Stimulated activated CD4-positive, alpha-beta T cell treated with anti-CD3 and anti-CD28 coated beads, Interleukin-4, amount 100 ng/mL, for 1 hour (primary cell): ENCODE measurements at places on chromosomes 12 and 14.

DNA sequence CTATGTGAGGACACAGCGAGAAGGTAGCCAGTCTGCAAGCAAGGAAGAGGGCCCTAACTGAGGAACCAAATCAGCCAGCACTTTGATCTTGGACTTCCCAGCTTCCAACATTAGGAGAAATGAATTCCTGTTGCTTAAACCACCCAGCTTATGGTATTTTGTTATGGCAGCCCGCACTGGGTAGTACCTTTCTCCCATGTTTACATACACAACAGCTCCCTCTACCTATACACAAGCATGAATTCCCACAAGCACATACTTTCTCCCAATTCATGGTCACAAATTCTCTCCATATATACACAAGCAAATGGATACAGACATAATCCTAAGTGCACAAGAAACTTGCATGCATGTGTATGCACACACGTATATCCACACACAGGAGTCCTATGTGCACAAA is 7.4 kb downstream of the ITGB7 start:
- DNase-seq = no peak

GRCh38 chr14:38207736-38208617 is at the start of gene SSTR1:
Gene SSTR1 (plus strand): TSS chr14:38207904. CDS start chr14:38209390, 1,486 bp downstream.
- DNase-seq = no peak

DNA sequence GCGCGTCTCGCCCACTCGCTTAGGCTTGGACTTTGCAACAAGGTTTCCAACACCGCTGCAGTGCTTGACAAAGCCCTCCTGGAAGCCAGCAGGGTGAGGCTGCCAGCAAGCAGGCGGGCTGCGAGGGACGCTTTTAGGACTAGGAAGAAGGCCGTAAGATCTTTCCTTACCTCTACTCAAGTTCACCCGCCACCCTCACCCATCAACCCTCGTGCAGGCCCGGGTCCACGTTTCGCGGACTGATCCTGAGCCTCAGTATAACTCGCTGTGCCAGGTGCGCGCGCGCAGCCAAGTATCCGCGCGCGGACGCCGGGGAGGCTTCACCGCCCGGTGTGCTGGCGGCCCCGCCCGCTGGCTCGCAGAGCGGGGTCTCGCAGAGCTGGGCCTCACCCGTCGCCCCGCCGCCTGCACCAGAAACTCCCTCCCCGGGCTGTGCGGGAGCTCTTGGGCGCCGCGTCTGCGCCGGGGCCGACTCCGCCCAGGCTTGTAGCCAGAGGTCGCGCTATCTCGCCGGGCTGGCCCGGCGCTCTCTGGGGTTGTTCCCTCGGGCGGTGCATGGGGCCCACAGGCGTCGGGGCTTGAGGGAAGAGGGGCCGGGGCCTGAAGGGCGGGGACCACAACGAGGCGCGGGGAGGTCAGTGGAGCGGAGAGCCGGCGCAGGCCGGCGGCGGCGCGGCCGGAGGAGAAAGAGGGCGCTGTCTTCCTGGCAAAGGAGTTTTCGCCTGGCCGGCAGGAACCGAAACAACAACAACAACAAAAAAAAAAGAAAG is 7.6 kb upstream of the SIX1 start:
- no peak for DNase-seq

DNA sequence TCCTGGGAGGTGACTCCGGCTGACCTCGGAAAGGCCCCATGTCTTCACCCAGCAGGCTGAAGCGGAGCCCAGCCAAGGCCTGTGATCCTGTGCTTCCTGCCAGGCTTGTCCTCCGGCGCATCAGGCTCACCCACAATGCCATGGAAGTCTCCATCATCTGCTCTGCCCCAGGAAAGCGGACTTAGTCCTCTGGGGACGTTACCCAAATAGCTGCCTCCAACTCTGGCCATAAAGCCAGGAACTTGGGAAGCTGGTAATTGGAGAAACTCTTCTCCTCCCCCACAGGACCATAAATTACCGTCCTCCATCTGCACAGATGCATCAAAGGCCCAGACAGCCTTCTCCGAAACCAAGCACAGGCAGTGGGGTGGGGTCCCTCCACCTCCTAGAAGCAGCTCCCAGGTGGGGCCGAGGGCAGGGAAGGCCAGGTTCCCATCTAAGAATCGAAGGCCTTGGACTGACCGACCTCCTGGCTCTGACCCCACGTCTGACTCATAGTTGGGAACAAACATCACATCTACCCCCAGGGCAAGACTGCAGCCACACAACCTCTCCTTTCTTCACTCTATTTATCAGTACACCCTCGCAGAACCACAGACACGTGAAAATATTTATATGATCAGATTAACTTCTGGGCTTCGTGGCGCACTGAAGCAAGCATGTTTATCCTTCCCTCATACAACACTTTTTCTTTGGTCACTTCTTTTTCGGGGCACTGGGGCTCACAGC is 56.4 kb downstream of the PITPNM2 start:
- DNase-seq = no peak

DNA sequence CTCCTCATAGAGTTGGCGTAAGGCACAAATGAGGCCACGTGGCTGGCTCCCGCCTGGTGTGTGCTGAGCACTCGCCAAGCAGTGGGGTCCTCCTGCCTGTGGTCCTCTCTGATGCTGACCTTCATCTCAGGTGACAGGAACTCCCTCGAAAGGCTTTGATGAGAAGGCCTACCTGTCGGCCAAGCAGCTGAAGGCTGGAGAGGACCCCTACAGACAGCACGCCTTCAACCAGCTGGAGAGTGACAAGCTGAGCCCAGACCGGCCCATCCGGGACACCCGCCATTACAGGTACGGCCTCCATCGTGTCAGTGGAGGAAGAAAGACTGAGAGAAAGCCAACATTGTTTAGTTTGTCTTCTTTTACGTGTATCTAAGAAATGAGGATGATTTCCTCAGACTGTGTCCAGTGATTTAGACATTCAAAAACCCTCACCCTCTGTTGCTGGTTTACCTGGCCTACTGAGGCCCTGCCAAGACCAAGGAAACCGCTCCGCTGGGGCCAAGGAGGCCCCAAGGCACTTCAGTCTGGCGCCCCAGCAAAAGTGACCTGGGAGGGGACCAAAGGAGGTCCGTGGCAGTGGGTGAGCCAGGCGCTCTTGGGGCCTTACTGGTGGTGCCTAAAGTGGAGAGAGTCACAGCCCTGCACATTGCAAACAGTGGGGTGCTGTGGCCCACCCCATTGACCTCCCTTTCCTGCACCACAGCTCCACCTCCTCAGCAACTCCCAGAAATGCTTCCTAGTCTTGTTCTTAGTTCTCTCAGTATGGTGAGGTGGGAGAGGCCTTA is 60.8 kb downstream of the GALNT16 start:
- no peak for DNase-seq

DNA sequence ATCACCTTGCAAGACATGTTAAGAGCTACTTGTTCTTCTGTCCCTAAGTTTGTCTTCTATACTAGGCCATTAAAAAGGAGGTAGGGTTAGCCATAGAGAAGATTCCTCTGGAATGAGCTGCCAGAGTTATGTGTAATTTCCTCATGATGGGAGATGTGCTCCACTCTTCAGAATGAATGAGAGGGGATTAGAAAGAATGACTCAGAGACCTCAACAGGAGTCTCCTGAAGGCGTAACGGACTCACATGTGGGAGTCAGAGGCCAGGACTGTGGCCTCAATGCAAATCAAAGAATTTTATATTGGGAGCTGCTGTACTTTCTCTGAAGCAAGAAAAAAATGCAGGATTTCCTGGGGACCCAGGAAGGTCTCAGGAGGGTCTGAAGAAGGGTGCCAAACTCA is 87.8 kb upstream of the ATXN7L3B start:
- DNase-seq = no peak

DNA sequence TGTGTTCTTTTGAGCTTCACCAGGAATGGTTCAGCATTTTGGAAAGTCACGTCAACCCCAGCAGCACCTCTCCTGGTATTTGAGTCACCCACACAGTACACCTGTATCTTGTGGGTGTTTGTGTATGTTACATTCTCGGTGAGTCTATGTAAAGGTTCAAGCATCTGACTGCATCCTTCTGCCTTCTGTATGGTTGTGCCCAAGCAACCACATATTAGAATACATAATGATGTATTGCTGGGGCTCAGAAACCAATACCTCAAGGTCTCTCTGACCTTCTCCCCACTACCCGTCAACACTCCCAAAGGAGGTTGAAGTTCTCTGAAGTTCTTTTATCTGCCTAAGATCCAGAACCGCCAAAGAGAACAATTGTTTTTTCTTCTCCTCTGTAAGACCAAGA is 9.2 kb upstream of the TMEM229B start:
- DNase-seq = no peak

DNA sequence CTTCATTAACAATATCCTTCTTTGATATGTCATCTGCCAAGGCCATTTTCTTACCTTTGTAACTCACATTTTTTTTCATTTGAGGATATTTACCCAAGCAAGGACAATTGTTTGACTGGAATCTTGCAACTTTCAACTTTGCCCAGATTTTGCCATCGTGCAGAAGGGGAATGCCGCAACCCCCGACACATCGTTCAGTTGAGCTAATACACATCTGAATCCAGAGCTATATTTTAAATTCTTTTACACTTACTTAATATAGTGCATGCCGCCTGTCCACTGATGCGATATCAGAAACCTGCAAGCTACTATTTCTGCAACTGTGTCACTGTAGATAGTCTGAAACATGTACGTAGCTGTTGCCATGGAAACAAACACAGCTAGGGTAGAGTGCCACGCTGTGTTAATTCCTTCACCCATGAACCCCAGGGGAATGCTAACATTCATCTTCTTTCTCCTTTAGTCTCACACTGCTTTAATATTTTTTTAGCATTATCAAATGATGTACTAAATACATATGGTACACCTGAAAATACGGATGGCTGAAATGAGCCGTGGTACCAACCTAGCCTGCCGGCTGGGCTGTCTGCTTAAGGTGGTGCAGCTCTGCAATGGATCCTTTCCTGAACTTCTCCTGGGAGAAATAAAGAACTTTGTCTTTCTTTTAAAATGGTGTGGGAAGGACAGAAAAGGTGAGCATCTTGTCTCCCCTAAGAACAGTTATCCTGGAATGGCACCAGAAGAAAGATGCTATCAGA is 77.0 kb upstream of the FOXN3 start:
- no peak for DNase-seq

DNA sequence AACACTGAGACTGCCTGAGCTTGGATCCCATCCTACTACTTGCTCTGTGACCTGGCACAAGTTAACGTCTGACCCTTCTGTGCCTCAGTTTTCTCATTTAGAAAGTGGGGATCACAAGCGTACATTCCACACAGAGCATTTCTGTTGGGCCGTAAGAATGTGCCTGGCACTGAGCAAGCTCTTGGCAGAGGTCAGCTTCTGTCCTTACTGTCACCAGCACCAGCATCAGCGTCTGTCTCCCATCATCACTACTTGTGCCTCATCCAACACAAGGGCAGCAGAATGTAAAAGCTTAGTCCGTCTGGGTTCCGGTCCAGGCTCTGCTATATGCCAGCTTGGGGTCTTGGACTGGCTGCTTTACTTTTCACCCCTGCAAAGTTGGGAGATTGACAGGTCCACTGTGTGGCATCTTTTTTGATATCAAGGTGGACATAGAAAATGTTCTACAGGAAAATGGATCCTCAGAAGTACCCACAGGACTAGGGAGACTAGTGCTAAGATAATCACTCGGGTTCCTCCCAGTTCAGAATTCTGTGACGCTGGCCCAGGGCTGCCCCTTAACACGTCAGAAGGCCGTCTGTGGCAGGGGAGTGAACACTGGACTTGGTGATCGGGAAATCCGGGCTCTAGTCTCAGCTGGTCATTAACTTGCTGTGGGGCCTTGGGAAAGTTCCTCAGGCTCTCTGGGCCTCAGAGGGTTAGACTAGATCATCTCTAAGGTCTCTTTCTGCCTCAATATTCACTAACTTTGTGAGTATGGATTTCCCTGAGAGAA is 65.9 kb downstream of the CACNA1C start:
- no peak for DNase-seq

DNA sequence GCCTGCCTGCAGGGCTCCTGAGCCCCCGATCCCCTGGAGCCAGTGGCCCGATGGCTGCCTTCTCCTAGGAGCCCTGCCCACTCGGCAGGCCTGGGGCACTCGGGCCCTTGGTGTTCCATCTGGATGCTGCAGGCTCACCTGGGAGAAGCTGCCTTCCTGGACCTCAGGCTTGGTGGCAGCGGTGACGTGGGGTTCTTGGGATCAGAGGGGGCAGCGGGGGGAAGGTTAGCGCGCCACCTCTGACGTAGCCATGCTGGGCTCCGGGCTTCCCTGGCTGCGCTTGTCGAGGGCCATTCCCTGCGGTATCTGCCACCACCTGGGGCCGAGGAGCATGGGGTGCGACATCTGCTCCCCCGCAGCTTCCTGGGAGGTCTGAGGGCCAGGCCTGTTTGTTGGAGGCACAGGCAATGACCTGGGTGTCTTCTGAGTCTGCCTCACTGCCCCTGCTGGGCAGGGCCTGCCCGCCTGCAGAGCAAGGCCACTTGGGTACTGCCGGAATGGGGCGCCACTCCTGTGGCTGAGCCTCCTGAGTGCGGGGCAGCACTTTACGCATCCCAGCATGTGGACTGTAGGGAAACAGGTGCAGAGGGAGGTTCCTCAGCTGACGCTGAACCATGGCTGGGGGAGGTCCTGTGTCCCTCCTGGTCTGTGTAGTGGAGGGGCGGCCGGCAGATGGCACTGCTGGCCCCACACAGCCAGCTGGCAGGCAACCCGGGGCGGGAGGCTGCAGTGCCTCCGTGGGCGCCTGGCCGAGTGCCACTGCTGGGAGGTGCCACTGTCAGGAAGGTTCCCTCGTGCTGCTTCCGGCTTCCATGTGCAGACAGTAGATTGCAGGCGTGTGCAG is 20.3 kb downstream of the MTA1 start:
- DNase-seq = no peak

GRCh38 chr14:97458661-97459579 is 661.7 kb downstream of the VRK1 start:
- DNase-seq = peak; percentile 76
